Large intestine (tissue), 12 donors: ENCODE measurements at places on chromosomes 1 and 21. TPM values are rescaled to one million over a fixed set of nuclear protein-coding genes. Genes with fewer than 3 reads are reported as not detected.

FCER1G gene
- 35.9 TPM for polyA plus RNA-seq

- no peak for DNase-seq
Measured at GRCh38 chr1:21184276-21184675, 7.6 kb upstream of the EIF4G3 start.

NUF2 gene
- polyA plus RNA-seq = 9.9 TPM

DNA sequence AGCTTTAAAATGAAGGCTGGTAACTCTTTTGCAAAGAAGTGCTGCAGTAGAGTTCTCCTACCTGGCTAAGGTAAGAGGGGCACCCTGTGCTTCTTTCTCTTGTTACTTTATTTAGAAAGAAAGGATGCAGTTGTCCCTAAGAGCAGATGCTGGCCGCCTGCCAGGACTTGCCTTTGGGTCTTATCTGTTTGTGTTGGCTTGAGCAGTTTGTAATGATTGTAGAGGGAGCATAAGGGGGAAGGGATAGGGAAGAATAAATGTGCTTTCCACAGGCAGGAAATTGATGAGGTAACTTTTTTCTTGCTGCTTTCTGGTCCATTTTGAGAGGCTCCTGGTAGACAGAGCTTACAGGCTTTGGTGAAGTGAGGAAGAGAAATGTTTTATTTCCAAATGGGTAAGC is 229.6 kb downstream of the HHAT start:
- peak; percentile 21 for DNase-seq

GRCh38 chr1:86156566-86157455 is at the start of gene COL24A1:
TSS of gene COL24A1 (minus strand) at chr1:86156772. CDS start at chr1:86156396, 376 bp downstream.
- DNase-seq = peak; percentile 16

DNA sequence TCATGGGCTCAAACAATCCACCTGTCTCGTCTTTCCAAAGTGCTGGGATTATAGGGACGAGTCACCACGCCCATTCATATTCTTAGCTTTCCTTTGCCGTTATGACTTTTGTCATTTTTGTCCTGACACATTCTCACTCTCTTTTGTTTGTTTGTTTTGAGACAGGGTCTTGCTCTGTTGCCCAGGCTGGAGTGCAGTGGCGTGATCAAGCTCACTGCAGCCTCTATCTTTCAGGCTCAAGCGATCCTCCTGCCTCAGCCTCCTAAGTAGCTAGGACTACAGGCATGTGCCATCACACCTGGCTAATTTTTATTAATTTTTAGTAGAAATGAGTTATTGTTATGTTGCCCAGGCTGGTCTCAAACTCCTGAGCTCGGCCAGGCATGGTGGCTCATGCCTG is 11.8 kb upstream of the MED18 start:
- no peak for DNase-seq

- DNase-seq = no peak
Measured at GRCh38 chr21:35044128-35044527, 5.0 kb downstream of the RUNX1 start.

DNA sequence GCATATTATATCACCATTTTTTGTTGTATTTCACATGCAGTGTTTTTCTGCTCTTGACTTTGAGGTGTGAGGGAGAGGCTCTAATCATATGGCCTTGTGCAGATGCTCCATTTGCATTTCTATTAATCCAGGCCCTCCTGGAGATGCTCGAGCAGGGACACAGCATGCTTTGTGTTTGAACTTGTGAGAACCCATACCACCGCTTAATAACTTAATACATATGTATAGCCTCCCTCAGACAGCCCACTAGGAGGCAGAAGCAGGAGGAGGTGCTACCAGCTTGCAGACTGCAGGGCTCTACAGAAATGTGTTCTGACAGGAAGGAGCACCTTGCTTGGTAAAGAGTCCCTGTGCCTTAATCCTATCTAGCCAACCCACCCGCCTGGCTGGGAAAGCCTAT is 155.2 kb downstream of the BARHL2 start:
- no peak for DNase-seq

GRCh38 chr1:160539684-160539989 is 16.6 kb upstream of the SLAMF6 start:
- DNase-seq = peak; percentile 61

DNA sequence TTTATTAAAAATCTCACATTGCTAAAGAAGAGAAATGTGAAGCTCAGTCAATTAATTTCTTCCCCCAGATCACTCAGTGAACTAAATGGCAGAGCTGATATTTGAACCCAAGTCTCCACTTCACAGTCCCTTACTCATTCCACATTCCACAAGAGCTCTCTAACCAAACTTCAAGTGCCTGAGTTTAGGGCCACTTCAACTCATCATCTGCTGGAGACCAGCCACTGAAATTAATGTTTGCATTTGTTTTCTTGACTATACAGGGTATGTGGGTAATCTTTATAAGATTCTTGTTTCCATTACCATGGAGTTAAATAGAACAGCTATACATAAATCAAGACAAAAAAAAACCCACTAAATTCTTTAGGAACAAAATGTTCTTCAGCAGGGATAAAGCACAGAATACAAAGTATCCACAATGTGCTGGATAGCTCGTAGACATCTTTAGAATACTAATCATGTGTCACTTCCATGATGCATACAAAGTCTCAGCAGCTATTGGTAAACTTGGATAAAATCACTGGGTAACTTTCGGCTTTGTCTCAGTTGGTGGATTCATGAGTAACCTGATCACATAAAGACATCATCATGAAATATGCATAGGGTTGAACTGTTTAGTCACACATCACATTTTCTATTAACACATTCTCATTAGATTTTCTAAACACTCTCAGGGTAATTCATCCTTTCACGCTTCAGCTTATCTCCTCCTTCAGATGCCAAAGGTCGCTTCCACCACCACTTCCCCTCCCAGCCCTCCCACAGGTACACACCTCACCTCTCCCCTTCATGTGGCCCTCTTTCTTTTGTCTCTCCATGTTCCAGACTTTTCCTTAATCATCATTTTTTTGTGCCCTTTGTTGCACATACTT is 89.8 kb downstream of the LRRC53 start:
- DNase-seq = no peak

GRCh38 chr1:85116856-85117255 is 68.6 kb upstream of the MCOLN3 start:
- no peak for DNase-seq

GRCh38 chr1:220876511-220877376 is 2.5 kb upstream of the HLX start:
- peak; percentile 31 for DNase-seq

DNA sequence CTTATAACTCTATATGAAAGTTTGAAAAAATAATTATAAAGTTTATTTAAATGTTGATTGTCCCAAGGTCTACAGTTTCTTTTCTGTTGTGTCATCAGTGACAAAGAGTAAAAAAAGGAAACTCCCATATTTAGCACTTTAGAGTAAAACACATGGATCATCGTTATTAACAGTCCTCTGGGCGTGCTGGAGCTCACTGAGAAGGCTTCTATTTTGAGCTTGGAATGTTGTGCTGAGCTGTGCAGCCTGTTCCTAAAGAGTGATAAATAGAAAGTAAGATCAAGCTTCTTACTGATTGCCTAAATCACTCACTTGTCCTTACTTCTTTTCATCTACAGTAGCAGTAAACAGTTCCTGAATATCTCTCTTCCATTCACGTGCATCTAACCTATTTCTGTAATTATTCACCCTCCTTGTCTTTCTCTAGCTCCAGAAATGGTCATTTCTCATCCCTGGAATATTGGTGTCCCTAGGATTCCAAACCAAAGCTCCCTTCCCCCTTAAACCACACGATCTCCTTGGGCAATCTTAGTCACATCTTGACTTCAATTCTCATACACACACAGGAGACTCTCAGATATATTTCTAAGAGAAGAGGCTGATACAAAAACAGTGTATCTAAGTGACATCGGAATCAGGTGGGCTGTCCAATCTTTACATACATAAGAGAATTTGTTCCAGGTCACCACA is 11.9 kb downstream of the GBP5 start:
- no peak for DNase-seq

STMN1 gene
- 417 TPM for polyA plus RNA-seq

DNA sequence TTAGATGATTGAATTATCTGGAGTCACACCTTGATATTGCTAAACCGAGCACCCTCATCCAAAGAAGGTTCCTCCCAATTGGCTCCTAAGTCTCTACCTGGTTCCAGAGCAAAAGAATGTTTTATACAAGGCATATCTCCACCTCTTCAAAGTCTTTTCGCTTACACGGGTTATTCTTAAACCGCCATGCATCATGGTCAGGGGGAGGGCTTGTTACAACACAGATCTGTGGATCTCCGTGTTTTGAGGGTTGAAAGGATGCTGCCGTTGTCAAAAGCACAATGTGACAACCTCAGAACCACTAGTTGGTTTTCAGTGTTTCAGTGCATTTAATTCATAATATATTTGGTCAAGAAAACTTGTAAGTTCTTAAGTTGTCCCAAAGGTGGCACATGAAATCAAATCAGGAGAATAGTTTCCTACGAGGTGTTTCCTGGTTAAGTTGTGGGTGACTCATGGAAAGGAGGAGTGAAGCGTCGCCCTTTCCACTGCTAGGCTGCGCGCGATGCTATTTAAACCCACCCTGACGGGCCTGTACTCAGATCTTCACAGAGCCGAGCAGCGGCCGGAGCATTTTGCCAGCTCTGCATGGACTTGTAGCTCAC is 1531.6 kb upstream of the TPTE start:
- no peak for DNase-seq

DNA sequence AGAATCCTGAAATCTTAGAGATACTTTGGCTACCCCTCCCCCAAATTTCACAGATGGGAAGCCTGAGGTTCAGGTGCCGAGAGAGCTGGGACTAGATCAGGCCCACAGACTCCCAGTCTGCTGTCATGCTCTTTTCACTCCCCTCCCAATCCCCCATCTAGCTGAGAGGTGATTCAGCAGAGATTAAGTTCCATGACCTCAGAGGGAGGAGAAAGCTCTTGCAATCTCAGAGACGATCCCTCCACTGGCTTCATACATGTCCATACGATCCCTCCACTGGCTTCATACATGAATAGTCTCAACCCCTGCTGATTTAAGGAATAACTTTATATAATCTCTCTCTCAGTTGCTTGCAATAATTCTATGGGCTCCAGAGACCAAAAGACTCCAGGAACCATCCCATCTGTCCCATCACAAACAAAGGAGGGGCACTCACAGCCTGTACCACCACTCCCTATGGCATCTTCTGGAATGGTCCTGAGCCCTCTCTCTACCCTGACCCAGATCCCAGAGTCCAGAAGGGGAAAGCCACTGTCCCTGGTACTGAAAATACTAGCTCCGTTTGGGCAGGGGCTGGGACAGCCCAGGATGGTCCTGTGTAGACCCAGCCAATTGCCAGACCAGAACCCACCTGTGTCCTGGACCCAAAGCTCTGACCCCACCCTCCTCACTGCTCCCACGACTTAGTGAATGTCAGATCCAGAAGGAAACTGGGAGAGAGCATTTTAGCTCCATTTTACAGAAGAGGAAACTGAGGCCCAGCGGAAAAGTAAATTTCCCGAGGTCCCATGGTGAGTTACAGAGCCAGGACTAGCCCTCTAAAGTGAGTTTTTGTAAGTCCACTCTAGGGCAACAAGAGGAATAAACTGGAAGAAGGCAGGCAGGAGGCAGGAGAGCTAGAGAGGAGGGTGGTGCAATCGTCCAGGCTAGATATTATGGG is 27.1 kb downstream of the RIMS3 start:
- no peak for DNase-seq

DNA sequence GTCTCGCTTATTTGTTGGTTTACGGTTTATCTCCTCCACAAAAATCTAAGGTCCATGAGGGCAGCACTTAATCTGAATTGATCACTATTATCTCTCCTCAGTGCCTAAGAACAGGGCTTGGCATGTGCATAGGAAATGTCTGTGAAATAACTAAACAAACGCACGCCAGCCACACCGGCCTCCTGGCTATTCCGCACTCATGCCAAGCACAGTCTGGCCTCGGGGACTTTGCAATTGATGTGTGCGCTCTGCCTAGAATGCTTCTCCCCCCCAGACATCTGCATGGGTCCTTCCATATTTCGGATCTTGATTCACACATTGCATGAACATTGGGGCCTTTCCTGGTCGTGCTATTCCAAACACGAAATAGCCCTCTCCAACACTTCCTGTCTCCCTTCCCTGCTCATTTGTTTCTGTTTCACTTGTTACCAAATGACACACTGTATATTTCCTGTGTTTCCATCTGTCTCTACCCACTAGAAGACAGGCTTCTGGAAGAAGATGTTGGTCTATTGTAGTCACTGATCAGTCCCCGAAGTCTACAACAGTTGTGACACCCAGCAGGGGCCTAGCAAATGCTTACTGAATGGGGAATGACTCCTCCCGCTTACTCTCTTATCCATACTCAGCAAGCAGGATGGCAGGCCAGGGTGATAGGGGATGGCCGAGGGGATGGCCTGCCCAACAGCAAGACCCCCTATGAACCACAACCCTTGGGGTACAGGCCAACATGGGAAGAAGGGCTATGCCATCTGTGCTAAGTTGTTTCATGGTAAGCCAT is 93.9 kb downstream of the GLIS1 start:
- DNase-seq = no peak

DNA sequence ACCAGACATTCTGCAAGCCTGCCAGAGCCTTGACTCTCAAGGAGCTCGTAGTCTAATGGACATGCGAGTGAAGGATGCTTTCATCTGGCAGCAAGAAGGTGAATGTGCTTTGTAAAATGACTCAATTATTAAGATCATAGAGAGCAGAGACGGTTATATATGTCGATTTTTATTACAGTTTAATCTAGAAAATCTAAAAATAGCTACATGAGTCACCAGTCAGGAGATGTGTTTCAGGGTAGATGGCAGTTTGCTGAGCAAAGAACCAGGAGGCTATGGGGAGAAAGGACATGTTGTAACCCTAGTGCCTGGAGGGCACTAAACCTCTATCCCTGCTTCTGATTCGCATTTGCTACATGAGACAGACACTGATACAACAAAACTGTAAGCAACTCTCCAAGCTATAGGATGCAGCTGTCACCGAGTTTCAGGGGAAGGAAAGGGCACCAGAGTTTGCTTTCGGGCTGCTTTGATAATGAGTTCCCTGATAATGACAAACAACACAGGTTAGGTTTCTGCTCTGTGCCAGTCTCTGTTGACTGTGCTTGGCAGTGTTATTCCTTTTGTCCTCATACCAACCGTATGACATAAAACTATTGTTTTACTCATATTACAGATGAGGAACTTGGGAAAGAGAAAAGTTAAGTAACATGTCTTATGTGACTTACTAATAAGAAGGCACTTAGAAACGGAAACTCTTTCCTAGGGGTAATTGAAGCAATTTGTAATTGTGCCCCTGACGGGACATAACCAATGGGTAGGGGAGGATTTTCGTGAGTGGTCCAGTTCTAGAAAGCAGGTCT is 43.2 kb downstream of the C1orf198 start:
- peak; percentile 83 for DNase-seq

- DNase-seq = no peak
Measured at GRCh38 chr1:158454537-158454936, 7.1 kb upstream of the OR10K1 start.

GRCh38 chr1:219209578-219209977 is 35.9 kb downstream of the LYPLAL1 start:
- DNase-seq = no peak

GRCh38 chr1:109977657-109978378 is 6.7 kb upstream of the AHCYL1 start:
- DNase-seq = no peak

- DNase-seq = no peak
Measured at GRCh38 chr1:234528074-234528865, 49.3 kb upstream of the TARBP1 start.

S100A16 gene
- 134 TPM for polyA plus RNA-seq

CYP4X1 gene
- polyA plus RNA-seq = 3.0 TPM

KIRREL1 gene
- polyA plus RNA-seq = 18.7 TPM

CNIH4 gene
- polyA plus RNA-seq = 50.0 TPM

GRCh38 chr1:195867638-195868037 is 740.6 kb downstream of the KCNT2 start:
- no peak for DNase-seq
